Pericardium fibroblast (primary cell): ENCODE measurements at places on chromosomes 11 and 22. TPM values are rescaled to one million over a fixed set of nuclear protein-coding genes. Genes with fewer than 3 reads are reported as not detected.

The GAB4 gene
- not detected in 2 replicates for total RNA-seq

The TNNT3 gene
- 12.3 and 28.9 TPM in 2 replicates for total RNA-seq

The BIRC3 gene
- total RNA-seq: under 0.01 and 0.12 TPM in 2 replicates

The TCF20 gene
- total RNA-seq: 15.0 and 15.3 TPM in 2 replicates

The MMP12 gene
- total RNA-seq: not detected in 2 replicates

The MIOX gene
- total RNA-seq: 0.43 TPM in 1 of 2 replicates, not detected in the other

The SELENOO gene
- 24.5 and 33.3 TPM in 2 replicates for total RNA-seq
